Umbilical cord (tissue), 2 donors: ENCODE measurements at places on chromosomes 1 and 21. TPM values are rescaled to one million over a fixed set of nuclear protein-coding genes. Genes with fewer than 3 reads are reported as not detected.

Gene AIRE
- total RNA-seq = 0.72 TPM

GRCh38 chr1:8010080-8010664, 15.9 kb downstream of the ERRFI1 start:
- DNase-seq = no peak

- no peak for DNase-seq
Measured at GRCh38 chr1:159025043-159025442, 15.3 kb downstream of the IFI16 start.

- DNase-seq = peak; percentile 68
Measured at GRCh38 chr1:87513966-87514660, 185.4 kb downstream of the LMO4 start.

DNA sequence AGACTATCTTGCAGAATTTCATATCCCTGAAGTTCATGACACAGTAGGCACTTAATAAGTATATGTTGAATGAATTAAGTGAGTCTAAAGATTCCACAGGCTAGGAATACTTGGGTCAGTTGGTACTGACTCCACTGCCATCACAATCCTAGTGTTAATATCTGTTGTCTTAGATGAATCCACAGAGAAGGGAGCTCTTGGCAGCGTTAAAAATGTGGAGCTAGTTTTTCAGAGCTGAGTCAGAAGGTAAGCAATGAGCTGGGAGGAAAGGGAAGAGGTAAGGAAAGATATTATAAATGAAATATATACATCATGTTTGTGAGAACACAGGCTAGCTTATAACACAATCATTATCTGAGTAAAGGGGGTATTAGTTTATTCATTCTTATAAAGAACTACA, 21.8 kb upstream of the GORAB start:
- no peak for DNase-seq
